Activated CD8-positive, alpha-beta T cell treated with anti-CD3 and anti-CD28 coated beads for 36 hours (primary cell): ENCODE measurements at places on chromosomes 2 and 18.

DNA sequence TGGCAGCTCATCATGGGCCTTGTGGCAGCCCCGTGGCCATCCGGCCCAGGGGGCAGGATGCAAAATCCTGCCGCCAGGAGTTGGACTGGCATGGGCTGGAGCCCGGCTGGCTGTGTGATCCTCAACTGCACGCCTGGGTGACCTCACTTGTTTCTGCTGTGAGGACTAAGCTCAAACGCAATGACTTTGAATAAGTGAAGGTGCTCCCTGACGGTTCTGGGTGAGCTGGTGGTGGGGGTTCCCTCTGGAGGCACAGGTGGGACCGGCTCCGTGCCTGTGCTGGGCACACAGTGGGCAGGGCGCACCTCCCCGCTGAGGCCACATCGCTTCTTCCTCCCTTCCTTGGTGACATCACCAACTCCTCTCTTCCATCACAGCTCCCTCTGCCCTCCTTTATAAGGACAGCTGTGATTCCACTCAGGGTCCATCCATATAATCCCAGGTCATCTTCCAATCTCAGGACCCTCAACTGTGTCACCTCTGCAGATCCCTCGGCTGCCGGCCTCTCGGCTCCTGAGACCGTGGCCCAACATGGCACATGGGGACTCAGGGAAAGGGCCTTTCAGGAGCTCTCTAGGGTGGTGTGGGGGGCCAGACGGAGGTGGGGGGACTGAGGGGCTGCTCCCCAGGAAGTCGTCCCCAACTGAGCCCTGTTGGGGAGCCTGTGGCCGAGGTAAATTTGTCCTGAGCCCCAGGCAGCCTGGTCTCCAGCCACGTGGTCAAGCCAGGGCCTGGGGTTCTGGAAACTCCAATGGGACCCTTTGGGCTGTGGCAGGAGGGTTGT, 75.5 kb upstream of the ODC1 start:
- DNase-seq: no peak

- DNase-seq: no peak
Observed at GRCh38 chr2:64153811-64154210, 9.6 kb upstream of the PELI1 start.

DNA sequence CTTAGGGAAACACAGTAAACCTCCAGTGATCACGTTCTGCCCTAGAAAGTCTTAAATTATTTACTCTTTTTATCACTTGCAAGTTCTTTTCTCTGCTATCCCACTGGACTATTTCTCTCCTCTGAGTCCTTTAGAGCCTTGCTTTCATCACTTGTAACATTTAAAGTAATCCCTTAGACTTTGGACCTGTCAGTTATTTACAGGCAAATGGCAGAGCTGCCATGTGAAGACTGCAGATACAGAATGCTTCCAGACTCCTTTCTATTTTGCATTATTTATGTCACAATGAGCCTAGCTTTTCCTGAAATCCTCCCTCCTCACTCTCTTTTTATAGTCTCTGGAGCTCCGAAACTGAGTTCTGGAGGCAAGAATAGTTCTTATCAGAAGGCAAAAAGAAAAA, 325.6 kb upstream of the TRIB2 start:
- no peak for DNase-seq

DNA sequence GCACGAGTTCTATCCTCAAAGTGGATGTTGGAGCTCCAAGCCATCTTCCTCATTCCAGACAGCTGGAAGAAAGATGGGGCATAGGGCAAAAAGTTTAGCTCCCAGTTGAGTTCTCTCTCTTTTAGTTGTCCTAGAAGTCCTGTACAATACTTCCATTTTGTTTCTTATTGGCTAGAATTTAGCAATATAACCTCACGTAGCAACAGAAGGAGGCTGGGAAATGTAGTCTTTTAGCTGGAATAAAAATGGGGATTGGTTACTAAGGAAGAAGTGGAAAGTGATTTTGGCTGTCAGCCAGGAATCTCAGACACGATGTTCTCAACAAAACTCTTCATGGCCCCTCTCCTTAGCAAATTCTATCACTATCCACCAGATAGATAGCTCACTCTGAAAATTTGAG, 79.9 kb downstream of the PLCL1 start:
- no peak for DNase-seq
